Activated naive CD8-positive, alpha-beta T cell treated with anti-CD3 and anti-CD28 coated beads for 36 hours (primary cell): ENCODE measurements at places on chromosomes 4 and X.

GRCh38 chr4:118969359-118969758 lies 80.7 kb downstream of the SYNPO2 start:
- no peak for DNase-seq

DNA sequence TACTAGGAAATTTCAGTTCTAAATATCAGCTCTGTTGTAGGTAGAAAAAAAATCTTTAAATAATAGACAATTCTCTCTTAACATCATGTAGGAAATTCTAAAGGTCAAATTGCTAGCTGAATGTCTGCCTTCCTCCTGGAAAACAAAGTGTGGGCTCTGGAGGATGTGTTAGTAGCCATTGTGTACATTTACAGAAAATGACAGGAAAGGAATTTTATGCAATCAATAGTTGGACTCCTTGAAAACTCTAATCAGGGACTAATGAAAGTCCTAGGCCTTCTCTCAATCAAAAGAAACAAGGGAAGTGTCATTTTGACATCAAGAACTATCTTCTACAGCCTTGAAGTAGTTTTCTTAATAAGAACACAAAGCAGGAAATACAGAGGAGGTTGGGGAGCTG lies 174.6 kb downstream of the ANKRD50 start:
- DNase-seq = no peak

DNA sequence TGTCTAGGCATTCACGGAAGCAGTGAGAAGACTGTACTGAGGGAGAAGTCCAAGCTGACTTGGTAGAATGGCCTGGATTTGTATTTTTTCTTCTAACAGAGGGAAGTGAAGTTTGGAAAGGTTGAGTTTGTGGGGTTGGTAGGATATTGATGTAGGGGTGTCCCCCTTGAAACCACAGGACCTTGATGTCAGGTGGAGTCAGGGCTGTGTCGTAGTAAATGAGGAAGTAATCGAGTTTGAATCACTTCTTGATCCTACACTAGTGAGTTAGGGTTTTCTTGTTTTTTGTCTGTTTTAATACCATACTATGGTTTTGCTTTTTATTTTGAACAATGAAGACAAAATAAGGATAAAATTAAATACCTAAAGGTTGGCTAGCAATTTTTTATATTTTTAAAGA lies 30.1 kb upstream of the ANAPC4 start:
- DNase-seq = no peak

- no peak for DNase-seq
Observed at GRCh38 chr4:83993774-83994173, 457.9 kb downstream of the GPAT3 start.

- no peak for DNase-seq
Observed at GRCh38 chrX:136168929-136169735, 21.8 kb downstream of the FHL1 start.

GRCh38 chrX:46693149-46693548 lies 65.8 kb downstream of the SLC9A7 start:
- no peak for DNase-seq

- no peak for DNase-seq
Observed at GRCh38 chrX:68079961-68080360, 353.3 kb downstream of the OPHN1 start.

- DNase-seq = no peak
Observed at GRCh38 chr4:3233391-3234071, 15.4 kb upstream of the MSANTD1 start.

DNA sequence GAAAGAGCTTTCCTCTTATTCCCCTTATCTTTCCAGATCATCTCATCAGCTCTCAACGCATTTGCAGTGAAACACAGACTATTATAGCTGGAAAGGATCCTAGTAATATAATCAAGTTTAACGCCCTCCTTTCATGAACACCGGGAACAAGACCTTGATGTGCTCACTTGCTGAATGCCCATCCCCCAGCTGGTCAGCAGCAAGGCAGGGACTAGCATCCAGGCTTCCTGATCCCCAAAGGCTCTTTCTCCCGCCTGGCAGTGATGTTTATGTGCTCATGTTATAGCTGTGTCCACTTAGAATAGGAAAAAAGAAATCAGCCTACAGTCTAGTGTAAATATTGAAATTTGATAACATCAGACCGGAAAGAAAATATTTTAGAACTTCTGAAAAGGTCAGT lies 24.6 kb downstream of the GPC4 start:
- no peak for DNase-seq

DNA sequence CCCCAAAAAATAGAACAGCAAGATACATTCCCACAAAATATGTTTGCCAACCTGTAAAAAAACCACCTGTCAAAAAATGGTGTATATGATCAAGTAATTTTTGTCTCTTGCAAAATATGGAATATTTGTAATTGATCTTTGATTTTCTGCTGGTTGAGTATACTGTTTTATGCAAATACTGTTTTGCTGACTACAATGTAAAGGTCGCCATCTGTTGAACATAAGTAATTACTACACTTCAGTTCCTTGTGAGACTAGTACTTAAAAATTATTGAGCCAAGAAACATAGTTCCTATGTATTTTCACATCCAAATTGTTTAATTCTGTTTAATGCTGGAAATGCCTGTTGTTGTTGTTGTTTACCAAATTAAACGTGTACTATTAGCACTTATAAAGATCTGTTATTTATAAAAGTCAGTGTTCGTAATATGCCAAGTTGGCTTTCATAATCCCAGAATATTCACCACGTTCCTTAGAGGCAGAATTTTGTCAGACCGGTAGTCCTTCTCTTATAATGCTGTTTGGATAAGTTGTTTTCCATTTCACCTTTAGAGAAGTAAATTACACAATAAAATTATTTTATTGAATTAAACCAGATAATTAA lies 144.2 kb downstream of the PDLIM5 start:
- DNase-seq = no peak

GRCh38 chr4:104490096-104490769 lies 4.5 kb downstream of the CXXC4 start:
- peak; percentile 29 for DNase-seq

DNA sequence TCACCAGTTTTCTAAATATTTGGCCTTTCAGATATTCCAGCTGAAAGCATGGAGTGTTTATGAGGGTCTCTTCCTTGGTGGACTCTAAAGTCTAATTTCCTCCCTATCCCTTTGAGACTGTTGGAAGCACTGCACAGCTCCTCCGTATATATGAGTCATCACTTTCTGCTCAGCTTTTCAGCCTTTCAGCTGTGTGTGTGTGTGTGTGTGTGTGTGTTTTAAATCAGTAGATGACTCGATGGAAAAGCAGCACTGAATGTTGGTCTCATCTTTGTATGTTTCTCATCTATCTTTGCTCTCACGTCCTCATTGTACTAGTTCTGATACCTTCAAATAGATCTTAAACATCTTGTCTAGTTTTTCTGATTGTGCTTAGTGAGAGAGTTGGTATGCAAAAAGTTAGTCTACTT lies 81.6 kb downstream of the ZFX start:
- DNase-seq = no peak

- DNase-seq = no peak
Observed at GRCh38 chr4:15893962-15894361, 44.6 kb downstream of the FGFBP1 start.

DNA sequence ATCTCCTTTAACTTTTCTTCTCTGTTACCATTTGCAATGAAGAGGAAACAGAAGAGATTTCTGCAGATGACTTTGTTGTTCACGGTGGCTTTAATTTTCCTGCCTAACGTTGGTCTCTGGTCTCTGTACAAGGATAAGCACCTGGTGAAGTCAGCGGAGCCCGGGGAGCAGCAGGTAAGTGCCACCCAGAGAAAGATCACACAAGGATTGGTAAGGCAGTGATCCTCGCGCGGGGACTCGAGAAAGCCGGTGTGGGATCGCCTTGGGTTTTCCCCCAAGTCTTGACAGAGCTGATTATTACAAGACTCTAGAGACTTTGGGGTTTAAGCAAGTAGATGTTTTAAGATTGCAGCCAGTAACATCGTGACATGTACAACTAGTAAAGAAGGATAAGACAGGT lies 1.3 kb downstream of the GALNTL6 start:
- DNase-seq = no peak

GRCh38 chr4:174324725-174325124 lies 41.0 kb downstream of the CEP44 start:
- DNase-seq = no peak

GRCh38 chrX:43349363-43349762 lies 306.7 kb upstream of the MAOA start:
- peak; percentile 3 for DNase-seq
